ENCODE measurements at places on chromosomes 6 and 20.
A peak's percentile ranks its signal among the peaks of the same experiment; 100 is the strongest.

GRCh38 chr6:10759884-10760329, 12.3 kb downstream of the TMEM14B start:
- no peak for DNase-seq

GRCh38 chr6:155510879-155511278, 55.2 kb upstream of the NOX3 start:
- no peak for DNase-seq

DNA sequence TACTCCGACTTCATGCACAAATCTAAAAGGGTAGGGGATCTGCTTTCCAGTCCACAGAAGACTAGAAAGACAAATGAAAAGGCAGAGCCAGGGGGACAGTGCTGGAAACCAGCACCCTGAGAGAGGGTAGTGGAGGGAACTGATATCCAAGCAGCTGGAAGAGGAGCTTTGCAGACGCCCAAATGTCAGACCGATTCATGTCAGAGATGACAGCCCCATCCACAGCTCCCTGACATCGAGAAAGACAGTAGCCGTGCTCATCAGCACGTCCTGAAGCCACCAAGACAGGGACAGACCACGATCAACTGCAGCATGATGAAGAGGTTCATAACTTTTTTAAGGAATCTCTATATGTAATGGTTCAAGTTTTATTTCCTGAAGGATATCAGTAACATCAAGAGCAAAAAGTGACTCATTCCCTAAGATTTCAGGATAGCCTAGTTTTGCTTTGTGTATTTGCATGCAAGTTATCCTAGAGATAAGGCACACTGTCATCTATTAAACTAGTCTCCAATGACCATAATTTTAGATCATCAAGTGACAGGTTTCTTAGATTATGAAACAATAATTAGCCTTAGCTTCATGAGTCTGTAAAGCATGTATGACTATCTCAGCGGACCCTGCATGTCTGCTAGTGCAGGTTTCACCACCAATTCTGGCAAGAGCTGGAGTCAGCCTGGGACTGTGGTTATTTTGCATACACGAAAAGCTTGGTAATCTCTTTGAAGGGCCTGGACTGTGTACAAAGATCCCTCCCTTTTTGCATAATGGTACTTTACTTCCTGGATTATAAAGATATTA, 43.0 kb downstream of the PRDM1 start:
- no peak for DNase-seq

GRCh38 chr20:45011108-45011526, 44.8 kb downstream of the STK4 start:
- DNase-seq, result no peak

DNA sequence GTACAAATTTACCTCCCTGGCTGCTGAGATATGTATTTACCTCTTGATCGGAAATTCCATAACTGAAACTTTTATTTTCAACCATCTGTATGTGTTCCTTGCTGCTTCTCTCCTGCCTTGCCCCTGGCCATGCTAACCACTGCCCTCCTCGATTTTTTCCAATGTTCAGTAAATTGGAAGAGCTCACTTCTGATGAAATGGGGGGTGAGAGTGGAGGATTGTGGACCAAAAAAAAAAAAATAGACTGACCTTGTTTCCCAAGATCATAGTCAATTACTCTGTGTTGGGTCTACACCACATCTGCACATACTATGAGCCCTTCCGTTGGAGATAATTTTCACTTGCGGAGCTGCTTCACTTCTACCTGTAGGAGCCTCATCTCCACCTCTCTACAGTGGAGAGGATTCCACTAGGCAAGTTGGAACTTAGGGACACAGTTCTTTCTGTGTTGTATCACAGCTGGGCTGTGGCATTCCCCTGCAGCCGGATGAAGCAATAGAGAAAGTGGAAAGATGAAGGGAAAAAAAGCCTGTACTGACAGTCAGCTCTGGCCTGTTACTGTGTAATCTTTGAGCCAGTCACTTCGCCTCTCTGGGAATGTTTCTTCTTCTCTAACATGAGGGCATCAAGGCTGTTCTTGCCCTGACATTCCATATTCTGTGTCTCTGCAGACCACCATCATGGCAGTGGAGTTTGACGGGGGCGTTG, 1.6 kb downstream of the PSMB9 start:
- DNase-seq, result no peak

DNA sequence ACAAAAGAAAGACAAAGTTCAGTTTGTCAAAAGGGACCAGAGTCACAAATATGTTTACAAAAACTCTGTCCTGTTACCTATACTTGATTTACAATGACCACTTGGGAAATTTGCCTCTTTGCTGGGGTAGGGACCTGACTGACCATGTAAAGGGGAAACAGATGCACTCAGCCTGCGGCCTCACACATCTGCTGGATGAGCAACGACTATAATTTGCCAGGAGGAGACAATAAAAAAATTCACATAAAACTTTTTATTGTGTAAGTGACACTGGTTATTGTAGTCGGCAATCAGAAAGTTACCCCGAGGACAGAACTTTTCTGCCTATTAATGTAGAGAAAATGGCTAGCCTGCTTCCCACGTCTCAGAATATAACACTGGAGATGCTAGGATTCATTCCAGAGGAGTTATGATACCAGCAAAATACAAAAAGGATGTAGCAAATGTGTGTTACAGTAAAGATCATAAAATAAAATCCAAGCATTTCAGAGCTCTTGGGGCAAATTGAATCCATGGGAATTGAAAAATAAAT, 415.4 kb upstream of the SPTLC3 start:
- no peak for DNase-seq

- peak; percentile 12 for DNase-seq
Observed at GRCh38 chr6:155418017-155418761, 37.5 kb downstream of the NOX3 start.

- DNase-seq, result no peak
Observed at GRCh38 chr20:9311132-9311531, 203.3 kb upstream of the LAMP5 start.

- DNase-seq, result no peak
Observed at GRCh38 chr6:15995493-15995892, 133.4 kb upstream of the MYLIP start.

GRCh38 chr20:23111307-23111943, 25.3 kb upstream of the CD93 start:
- no peak for DNase-seq

- DNase-seq, result no peak
Observed at GRCh38 chr6:167962711-167963110, 34.8 kb upstream of the KIF25 start.

GRCh38 chr6:7859591-7859990, 51.0 kb downstream of the TXNDC5 start:
- DNase-seq, result no peak

DNA sequence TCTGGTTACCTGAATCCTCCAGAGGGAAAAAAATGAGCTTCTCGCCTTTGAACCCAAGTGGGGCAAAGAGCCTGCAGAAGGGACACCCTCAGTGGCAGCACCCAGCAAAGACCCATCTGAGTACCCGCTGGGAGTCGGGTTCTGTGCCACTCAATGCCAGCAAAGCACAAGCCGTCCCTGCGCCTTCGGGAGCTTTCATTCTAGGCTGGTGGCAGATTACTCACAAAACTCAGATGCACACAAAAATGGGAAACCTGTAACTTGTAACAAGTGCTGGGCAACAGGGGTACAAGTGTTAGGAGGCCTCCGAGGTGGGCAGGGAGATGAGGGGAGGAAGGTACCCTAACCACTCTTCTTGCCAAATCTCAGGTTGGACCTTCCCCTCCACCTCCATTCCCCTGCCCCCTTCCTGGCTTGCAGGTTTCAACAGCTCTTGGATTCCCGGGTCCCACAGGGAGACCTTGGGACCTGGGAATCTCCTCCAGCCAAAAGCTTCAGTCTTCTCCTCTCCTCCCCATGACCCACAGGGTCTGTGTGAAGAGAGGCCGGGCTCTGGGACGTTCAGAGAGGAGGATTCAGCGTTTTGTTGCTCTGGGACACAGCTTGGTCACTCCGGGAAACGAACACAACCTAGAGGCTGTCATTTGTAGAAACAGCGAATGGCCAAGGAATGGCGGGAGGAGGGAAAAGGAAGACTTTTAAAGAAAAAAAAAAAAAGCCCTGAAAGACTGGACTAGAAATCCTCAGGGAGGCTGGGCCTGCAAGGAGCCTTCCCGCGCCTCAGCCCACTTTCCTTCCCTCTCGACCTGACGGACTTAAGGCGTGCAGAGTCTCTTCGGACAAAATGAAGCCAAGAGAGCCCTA, 1.2 kb upstream of the PARD6B start:
- no peak for DNase-seq

DNA sequence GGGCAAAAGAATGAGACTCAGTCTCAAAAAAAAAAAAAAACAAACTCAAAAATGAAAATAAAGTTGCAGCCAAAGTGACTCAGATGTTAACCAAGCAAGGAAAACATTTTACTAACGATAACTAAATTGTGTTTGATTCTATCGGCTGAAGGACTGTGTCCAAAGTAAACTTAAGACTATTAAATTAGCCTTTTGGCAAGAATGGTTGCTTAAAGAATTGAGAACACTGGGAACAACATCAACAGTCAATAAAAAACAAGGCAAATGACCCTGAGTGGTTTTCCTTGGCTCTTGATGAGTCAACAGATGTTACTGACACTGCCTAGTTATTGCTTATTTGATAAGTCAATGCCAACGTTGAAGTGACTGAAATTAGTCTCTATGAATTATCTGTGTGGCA, 36.7 kb downstream of the POU3F2 start:
- DNase-seq, result no peak

DNA sequence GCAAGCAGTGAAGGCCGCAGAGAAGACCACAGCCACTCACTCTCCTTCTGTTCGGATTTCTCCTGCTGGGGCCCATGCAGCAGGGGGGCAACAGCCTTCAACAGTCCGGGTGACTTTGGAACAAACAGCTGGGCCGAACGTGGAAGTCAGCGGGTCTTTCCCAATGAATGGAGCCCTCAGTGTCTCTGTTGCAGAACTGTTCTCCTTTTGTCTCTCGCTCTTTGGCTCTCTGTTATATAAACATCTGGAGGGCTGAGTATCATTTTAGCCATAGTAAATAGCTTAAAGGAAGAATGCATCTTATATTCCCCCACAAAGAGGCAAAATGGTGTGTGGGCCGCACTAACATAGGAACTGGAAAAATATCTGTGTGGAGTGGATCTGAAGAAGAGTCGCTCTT, 136.7 kb upstream of the RALGAPA2 start:
- no peak for DNase-seq

GRCh38 chr6:73558624-73559398, 38.0 kb upstream of the EEF1A1 start:
- no peak for DNase-seq

- no peak for DNase-seq
Observed at GRCh38 chr20:63733117-63733516, 3.3 kb upstream of the LIME1 start.
